ENCODE measurements at places on chromosomes 1 and 21. TPM values are rescaled to one million over a fixed set of nuclear protein-coding genes. Genes with fewer than 3 reads are reported as not detected.
A peak's percentile ranks its signal among the peaks of the same experiment; 100 is the strongest.

- no peak for DNase-seq
These were observed 16.1 kb downstream of the DIPK1A start for GRCh38 chr1:92944901-92945747.

DNA sequence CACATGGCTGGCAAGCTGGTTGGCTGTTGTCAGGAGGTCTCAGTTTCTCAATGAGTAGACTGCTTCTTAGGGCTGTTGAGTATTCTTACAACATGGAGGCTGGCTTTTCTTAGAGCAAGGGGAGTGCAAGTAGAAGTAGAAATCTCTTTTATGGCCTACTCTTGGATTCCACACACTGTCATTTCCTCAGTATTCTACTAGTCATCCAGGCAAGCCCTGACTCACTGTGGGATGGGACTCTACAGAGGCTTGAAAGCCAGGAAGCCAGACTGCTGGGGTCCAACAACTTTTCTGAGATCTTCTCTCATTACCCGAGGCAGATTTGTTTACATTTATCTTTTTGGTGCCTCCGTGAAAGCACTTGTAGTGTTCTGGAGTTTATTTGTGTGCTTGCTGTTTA lies 196.2 kb upstream of the APP start:
- no peak for DNase-seq

GRCh38 chr1:220730486-220730885 lies 17.6 kb upstream of the MTARC2 start:
- DNase-seq, result no peak

GRCh38 chr1:20342294-20343148 lies 51.8 kb downstream of the VWA5B1 start:
- no peak for DNase-seq

ATP1A4 gene
- not detected for total RNA-seq

GRCh38 chr1:246565751-246566127 lies 322 bp downstream of the TFB2M start:
- no peak for DNase-seq

DNA sequence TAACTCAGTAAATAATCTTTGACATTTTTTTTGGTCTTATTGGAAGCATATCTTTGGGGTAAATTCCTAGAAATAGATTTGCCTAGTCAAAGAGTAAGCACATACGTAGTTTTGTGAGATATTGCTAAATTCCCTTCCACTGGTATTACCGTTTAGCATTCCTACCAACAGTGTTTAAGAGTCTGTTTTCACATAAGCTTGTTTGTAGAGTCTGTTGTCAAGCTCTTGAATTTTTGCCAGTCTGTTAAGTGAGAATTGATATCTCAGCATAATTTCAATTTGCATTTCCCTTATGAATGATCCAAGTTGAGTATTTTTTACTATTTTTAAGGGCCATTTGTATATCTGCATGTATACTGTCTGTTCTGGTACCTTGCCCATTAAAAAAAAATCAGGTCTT lies 37.0 kb upstream of the MPC2 start:
- DNase-seq, result peak; percentile 34

WDR64 gene
- not detected for total RNA-seq

PFDN2 gene
- total RNA-seq, result 137 TPM

DNA sequence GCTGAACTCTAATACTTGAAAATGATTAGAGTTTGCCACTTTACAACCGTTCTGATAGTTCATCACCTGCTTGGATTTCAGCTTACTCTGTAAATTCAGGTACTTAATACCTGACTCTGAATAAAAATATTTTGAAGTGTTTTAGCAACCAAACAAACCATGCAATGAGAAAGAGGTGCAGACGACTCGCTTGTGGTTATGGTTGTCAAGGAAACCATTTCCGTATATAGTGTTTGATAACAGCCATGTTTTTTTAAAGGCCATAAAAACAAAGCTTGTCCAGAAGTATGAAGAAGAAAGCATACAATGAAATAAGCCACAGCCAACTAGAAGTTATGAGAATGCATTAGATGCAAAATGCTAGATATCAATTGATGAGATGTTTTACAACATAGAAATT lies 167.2 kb upstream of the HMCN1 start:
- DNase-seq, result peak; percentile 79

- DNase-seq, result no peak
These were observed 74.2 kb upstream of the NEK7 start for GRCh38 chr1:198082576-198082975.

GRCh38 chr1:16189921-16190621 lies 22.4 kb downstream of the ARHGEF19 start:
- DNase-seq, result no peak

- DNase-seq, result no peak
These were observed 10.6 kb upstream of the C1orf162 start for GRCh38 chr1:111463029-111463683.

- DNase-seq, result no peak
These were observed 229.9 kb downstream of the TTLL7 start for GRCh38 chr1:83769072-83769471.

CLDN8 gene
- total RNA-seq, result not detected

- no peak for DNase-seq
These were observed 4.6 kb downstream of the NTRK1 start for GRCh38 chr1:156865258-156865657.

GRCh38 chr1:42450061-42450460 lies 5.8 kb downstream of the ZMYND12 start:
- DNase-seq, result no peak

CELA2B gene
- total RNA-seq, result not detected

GRCh38 chr1:235822685-235823084 lies 44.0 kb downstream of the LYST start:
- DNase-seq, result no peak

DNA sequence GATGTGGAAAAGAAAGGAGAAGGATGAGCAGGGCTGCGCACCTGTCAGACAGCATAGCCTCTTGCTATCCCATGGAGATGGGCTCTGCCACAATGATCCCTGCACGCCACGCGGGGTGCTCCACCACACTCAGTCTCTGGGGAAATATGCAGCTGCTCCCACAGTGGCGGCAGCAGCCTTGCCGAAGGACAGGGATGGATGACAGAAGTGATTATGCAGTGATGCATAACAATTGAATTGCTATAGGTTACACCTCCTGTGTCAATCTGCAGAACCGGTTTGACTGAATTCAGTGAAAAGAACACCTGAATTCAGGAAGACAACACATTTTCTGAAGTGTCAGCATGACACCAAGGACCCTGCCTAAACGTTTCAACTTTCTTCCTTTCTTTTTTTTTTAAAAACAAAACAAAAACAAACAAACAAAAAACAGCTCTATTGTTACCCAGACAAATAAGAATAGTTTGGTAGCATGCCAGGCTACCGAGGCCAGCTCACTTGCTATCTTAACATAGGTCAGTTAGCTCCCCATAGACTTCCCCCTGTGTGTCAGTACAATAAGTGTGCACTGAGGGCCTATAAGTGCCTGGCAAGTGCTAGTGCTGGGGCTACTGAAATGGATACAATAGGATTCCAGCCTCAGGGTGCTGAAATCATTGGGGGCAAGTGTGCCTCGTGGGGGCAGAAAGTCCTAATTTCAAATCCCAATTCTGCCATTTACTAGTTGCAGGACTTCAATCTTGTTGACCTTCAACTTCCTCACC lies 127.6 kb upstream of the LMO4 start:
- DNase-seq, result no peak

GRCh38 chr1:24508911-24509310 lies 6.3 kb downstream of the RCAN3 start:
- no peak for DNase-seq

ATP6V1G3 gene
- not detected for total RNA-seq

DNA sequence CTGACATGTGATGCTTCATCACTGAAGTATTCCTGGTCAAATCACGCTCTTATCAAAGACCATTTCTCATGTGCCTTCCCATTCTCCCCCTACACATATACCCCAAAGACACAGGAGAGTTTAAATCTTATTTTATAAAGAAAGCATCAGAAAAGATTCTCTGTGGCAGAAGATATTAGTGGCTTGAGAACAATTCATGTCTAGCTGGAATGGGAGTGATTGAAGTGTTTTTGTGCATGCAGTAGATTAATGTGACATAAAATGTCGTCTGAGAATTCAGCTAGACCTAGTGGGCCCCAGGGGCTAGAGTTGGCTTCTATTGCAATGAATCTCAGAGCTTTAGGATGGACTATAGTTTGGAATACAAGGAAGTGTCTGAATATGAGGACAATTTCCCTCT lies 163.9 kb downstream of the HUNK start:
- no peak for DNase-seq

DNA sequence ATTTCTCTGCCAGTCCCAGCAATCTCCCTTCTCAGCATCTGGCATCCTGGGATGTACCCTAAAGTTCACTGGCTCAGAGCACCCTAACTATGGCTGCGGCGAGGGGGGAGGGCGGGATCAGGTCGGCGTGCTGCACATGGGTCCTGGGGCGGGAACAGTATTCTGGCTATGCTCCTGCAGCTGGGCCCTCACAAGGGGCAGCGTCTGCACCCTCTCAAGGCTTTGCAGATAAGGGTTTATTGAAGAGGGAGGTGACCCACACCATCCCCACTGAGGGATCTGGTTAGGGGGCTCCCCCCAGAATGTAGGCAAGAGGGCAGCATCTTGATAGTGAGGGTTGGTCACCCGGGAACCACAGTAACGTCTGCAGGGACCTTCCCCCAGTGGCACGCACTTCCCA lies 44.9 kb upstream of the PCBP3 start:
- no peak for DNase-seq

OR6N1 gene
- total RNA-seq, result not detected

GRCh38 chr1:15358565-15359133 lies 51.0 kb upstream of the EFHD2 start:
- DNase-seq, result no peak

GRCh38 chr1:53512807-53513755 lies 53.9 kb downstream of the DMRTB1 start:
- no peak for DNase-seq

ZNF697 gene
- 8.1 TPM for total RNA-seq

LCE2C gene
- not detected for total RNA-seq

TMPRSS15 gene
- total RNA-seq, result not detected

MATN1 gene
- 0.36 TPM for total RNA-seq

GRCh38 chr1:205128050-205128449 lies 6.3 kb upstream of the RBBP5 start:
- no peak for DNase-seq

DNA sequence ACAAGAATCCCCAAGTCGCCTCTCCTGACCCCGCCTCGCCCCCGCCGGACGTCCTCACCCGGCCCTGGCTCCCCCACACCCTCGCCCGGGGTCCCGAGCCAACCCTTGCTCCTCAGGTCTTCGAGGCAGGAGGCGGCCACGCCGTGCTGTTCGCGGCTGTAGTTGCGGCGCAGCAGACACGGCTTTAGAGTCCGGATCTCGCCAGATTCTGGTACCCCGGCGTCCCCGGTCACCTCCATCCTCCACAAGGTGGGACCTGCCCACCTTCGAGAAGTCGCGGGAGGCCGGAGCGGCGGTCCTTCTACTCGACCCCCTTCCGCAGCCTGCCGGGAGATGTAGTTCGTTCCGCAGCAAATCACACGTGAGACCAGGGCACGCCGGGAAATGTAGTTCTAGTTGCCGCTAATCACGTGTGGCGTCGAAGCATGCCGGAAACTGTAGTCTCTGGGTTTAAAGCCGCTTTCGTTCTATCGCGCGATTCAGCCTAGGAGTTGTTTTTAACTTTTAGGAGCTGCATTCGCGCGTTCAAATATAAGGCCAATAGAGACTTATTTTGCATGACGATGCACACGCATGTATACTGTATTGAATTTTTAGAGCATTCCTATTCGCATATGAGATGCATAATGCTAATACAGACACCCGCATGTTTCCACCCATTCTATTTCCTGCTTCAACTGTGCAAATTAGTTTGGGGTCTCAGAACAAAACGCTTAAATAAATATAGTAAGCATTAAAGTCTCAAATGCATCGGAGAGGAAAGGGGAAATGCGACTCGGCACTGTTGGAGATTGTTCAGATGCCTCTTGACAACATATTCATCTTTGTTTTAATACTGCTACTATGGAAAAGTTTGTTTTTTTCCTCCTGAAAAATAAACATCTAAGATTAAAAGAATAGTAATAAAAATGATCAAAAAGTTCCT lies at the start of gene DFFA:
DFFA (minus strand) TSS at position 310 of the 925 bp plus-strand sequence; CDS start at position 239, 71 bp downstream.
- peak; percentile 98 for DNase-seq

AK5 gene
- total RNA-seq, result 0.18 TPM

DNA sequence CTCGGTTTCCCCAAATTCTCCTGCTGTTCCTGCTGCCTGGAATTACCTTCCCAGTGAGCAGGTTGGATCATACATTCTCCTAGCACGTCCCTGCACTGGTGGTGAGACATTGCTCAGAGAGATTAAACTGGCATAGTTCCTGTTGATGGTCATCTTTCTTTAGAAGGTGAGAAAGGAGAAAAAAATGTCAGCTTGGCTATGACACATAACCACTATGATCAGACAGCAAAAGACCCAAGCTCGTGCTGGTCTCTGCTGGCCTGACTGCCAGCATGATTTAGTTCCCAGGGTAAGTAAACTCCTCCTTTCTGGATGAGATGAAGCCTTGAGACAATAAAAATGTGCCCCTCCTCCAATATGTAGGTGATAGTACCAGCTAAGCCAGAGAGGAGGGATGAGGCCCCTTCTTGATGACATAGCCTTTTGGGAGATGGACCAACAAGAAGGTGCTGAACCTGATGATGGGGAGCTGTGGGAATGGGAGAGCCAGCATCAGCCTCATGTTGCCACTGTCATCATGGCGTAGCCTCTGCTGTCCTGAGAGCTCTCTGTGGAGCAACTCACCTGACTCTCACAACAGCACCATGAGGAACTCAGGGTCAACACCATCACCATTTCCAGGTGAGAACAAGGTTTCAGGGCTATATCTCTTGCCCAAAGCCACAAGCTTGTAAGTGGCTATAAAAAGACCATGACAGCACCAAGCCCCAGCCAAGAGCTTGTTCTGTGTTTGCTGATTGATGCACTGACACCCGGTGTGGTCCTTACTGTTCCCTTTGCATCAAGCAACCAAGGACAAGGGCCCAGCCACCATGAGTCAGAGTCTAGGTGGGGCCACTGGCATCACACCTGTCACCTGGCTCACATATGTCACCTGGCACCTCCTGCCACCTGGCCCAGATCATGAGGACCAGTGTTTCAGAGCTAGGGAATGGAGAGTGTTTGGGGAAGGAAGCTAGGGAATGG lies 200.0 kb downstream of the MATN1 start:
- DNase-seq, result peak; percentile 43

DNA sequence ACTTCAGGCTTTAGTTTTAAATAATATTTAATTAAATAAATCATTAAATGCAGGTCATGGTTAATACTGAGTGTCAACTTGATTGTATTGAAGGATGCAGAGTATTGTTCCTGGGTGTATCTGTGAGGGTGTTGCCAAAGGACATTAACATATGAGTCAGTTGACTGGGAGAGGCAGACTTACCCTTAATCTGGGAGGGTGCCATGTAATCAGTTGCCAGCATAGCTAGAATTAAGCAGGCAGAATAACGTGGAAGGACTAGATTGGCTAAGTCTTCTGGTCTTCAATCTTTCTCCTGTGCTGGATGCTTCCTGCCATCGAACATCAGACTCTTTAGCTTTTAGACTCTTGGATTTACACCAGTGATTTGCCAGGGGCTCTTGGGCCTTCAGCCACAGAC lies 85.3 kb downstream of the MAP3K21 start:
- DNase-seq, result no peak

LORICRIN gene
- not detected for total RNA-seq

APCS gene
- not detected for total RNA-seq

CFAP74 gene
- total RNA-seq, result 0.63 TPM

GRCh38 chr1:77156214-77156613 lies 63.0 kb downstream of the PIGK start:
- no peak for DNase-seq

Data from cardiac muscle cell (in vitro differentiated cells and primary cell).